Bone marrow (tissue), 2 donors: ENCODE measurements at places on chromosomes 3 and 15.
A peak's percentile ranks its signal among the peaks of the same experiment; 100 is the strongest.

GRCh38 chr15:40660686-40661085 is 34.3 kb upstream of the RAD51 start:
- no peak for DNase-seq

DNA sequence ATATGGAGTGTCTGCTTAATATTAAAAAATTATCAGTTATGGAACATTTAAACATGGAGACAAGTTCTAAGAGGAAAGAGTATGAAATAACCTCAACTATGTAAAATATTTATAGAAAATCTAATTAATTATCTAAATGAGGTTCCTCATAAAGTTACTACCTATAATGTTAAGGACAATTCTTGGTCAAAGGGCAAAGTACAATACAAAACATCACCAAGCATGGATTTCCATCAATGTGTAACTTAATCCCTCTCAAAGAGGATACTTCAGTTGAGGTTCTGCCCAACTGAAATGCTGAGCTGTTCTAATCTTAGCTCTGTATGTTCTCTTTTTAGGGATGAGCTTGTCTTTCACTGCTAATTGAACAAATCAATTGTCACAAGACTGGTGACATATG is 56.0 kb upstream of the CHRM5 start:
- DNase-seq, result no peak

GRCh38 chr3:33438284-33438668 is 1.9 kb downstream of the UBP1 start:
- no peak for DNase-seq

GRCh38 chr15:99729920-99730319 is 3.3 kb downstream of the LYSMD4 start:
- peak; percentile 7 for DNase-seq

- DNase-seq, result no peak
Measured at GRCh38 chr3:52238193-52238760, 681 bp downstream of the TWF2 start.

GRCh38 chr3:52388933-52389332 is 56.0 kb downstream of the SEMA3G start:
- no peak for DNase-seq

DNA sequence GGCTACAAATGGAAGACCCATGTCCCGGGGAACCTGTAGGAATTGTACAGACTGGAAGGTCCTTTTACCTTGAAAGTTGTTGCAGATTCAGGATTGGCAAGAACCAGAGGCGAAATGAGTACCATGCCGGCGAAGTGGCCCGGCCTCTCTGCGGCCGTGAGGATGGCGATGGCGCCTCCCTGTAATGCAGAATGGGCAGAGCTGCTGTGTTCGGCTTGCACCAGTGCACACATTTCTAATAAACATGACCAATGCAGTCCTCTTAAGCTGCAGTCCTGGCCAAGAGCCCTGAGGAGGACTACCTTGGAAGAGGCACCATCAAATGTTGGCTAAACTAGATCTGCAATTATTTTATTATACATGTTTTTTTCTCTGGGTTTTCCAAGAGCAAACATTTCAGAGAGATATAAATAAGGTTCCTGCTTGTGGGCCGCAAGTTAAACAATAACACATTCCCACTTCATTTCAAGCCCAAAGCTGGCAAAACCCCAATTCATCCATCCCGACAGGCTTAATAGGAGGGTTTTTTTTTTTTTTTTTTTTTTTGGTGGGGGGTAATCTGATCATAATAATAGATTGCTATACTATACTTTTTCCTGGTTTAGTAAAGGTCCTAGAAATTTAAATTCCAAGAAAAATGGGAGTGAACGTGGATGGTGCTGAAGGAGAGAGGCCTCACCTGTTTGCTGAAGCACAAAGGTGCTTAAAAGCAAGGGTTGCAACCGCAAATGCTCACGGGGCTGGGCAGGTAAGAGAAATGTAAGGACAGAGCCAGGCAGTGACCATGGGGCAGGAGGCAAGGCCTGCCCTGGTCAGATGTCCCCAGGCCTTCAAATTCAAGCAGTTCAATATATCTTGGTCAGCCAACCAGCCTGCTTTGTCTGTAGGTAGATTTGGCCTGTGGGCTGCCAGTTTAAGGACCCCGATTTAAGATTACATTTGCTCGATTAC is 48.5 kb downstream of the ABTB1 start:
- DNase-seq, result no peak

- no peak for DNase-seq
Measured at GRCh38 chr15:91281947-91282346, 181.9 kb downstream of the SV2B start.

DNA sequence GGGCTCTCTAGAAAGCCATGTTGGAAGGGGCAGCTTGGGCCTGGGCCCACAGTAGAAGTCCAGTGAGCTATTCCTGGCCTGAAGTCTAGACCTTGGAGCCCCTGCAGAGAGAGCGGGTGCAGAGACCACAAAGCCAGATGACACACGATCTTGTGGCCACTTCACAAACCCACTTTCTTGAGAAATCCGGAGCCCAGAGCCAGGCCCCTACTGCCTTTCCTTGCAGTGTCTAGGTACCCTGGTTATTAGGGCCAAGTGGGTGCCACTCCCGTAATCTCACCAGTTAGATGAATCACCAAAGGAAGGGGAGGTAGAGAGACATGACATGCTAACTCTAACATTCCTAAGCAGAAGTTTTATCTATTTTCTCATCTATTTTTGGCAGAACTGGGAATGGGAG is 72.5 kb upstream of the ADAMTSL3 start:
- no peak for DNase-seq

DNA sequence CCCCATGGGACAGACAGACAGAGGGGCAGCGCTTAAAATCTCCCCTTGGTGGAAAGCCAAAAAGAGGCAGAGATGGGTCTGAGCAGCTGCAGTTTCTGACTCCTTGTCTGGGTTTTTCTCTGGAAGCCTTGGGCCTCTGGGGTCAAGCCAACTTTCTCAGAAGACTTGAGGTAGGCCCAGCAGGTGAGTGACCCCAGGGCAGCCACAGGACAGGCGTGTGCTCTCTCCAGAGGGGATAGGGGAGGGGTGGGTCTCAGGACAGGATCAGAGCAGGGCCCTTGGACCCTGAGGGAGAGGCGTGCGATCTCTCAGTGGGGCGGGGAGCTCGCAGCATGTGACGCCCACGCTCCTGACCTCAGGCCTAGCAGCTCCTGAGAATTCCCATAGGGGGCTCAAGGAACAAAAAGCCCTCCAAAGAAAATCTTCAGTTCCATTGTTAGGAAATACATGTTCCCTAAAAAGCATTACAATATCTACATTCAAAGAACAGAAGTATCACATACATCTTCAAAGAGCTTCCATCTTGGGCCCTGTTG is 34.6 kb upstream of the DUSP7 start:
- DNase-seq, result no peak

GRCh38 chr3:131218196-131218595 is 163.4 kb upstream of the NUDT16 start:
- DNase-seq, result no peak

GRCh38 chr3:64792445-64792844 is 104.6 kb upstream of the ADAMTS9 start:
- no peak for DNase-seq
